ENCODE measurements at places on chromosomes 5 and 9.

- no peak for DNase-seq
Measured at GRCh38 chr5:127940854-127941253, 142.7 kb upstream of the SLC12A2 start.

DNA sequence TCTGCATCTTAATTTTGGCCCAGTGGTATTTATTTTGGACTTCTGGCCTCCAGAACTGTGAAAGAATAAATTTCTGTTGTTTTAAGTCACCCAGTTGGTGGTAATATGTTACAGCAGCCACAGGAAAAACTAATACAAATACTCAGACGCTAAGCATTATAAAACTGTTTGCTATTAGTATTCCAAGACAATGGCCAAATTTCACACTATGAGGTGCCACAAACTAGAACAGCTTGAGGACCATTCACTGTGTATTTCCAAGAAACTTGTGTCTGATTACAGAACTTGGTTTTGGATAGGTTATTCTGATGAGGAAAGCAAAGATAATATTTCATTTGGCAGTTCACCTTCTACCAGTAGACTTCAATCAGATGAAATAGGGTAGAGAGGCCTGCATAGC lies 16.3 kb upstream of the ISOC1 start:
- no peak for DNase-seq

DNA sequence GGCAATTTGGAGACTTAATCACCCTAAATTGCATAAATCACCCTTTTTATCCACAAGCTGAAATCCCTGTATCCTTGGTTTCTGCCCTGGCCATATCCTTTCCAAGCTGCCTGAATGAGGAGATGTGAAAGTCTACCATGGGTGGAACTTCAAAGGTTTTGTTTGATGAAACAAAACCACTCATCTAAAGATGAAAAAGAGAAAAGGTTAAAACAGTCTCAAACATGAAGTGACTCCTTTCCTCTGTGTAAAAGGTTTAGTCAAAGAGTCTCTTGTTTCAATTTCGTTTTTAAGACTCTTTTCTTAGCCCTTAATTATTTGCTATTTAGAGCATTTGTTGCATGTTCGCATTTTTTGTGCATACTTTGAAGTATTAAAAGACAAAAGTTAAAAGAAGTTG lies 11.2 kb downstream of the SLC45A2 start:
- no peak for DNase-seq

- no peak for DNase-seq
Measured at GRCh38 chr9:136297016-136297691, 6.7 kb downstream of the CCDC187 start.

DNA sequence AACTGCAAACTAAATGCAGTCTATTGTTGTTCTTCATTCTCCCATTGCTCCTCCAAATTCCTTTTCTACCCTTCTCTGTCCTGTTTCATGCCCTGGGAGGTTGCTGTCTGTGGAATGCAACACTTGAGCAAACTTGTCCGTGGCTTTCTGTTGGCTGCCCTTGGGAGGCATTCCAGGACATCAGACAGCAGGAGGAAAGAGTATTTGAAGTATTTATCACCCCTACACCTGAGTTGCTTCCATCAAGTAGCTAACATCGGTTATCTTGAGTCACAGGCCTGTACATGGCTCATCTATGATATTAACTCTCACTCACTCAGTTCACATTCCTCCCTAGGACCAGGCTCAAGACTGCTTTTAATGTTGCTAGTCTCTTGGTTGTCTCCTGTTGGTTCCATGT lies 803.4 kb upstream of the CDH6 start:
- no peak for DNase-seq

GRCh38 chr5:98309785-98310598 lies 463.5 kb upstream of the RGMB start:
- DNase-seq, result no peak

DNA sequence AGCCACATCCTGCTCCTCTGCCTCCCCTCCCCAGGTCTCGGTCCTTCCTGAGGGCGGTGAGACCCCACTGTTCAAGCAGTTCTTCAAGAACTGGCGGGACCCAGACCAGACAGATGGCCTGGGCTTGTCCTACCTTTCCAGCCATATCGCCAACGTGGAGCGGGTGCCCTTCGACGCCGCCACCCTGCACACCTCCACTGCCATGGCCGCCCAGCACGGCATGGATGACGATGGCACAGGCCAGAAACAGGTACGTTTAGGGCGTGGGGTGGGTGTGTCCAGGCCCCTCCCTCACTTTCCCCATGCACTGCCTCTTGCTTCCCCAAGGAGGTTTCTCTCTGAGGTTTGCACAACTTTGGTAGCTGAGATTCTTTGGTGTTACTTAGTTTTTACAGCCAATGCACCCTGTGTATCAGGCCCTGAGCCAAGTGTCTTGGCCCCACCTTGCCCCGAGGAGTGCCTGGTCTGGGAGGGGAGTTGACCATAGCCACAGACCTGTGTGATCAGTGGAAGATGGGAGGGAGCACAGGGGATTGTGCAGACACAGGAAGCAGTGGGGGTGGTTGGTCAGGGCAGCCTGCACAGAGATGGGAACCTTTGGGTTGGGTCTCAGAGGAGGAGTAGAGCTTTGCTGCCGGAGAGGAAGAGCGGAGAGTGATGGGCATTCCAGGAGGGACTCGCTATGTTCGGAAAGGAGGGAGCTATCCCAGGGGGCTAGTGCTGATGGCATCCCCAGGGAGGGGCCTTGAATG lies 50.8 kb downstream of the GSN start:
- no peak for DNase-seq

GRCh38 chr5:155866971-155867370 lies 460.0 kb upstream of the SGCD start:
- no peak for DNase-seq

GRCh38 chr5:168020542-168021294 lies 270.7 kb upstream of the WWC1 start:
- no peak for DNase-seq

DNA sequence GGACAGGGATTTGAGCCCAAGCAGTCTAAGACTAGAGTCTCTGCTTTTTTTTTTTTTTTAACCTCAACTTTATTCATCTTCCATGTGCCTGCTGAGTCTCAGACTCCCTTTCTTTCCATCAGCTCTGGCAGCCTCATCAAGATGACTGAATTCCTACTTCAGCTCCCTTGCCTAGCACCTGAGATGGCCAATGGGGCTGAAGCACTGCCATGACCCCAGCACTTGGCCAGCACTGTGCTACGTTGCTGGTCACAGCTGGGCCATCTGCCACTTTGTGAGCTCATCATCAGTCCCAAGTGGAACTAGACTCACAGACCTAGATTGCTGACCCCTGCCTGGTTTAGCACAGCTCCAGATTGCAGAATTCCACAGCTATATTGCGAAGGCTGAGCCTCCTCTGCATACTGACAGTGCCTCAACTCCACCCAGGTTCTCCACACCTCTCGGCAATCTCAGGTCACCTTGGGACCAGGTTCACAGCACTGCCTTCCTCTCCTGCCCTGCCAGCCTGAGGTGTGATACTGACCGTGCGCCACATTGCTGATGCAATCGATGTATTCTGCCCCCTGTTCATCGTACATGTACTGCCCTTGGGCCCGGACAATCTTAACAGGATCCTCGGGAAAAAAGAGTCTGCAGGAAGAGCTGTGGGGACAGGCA lies 1.6 kb downstream of the PHYKPL start:
- no peak for DNase-seq

Measured in omental fat pad (tissue), 4 donors.